ENCODE measurements at places on chromosomes 2 and 18.

- no peak for DNase-seq
Observed at GRCh38 chr2:147644491-147644890, 200.3 kb upstream of the ACVR2A start.

- no peak for DNase-seq
Observed at GRCh38 chr18:13527256-13527655, 199.1 kb downstream of the FAM210A start.

GRCh38 chr18:12518326-12518725, 110.6 kb downstream of the PRELID3A start:
- no peak for DNase-seq

- no peak for DNase-seq
Observed at GRCh38 chr2:216164087-216164486, 54.9 kb downstream of the XRCC5 start.

GRCh38 chr18:48151421-48152065, 221.1 kb upstream of the SMAD2 start:
- DNase-seq: no peak

GRCh38 chr2:234682492-234683228, 185.8 kb upstream of the ARL4C start:
- DNase-seq: no peak

DNA sequence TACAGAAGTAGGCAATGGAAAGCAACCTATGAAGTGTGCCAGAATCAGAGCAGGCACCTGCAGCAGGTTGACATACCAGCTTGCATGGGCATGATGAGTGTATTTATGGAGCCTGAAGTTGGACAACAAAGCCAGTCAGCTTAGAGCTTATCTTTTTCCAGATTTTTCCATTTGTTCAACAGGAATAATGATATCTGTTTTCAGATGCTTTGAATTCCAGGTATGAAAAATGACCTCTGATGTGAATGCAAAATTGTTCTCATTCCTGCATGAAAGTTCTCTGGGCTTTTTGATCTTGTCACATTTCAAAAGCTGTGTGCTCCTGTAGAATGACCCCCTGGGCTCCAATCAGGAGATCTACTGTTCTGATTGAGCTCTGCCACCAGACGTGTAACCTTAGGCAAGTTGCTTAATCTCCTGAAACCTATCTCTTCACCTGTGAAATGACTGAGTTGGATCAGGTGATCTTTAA, 38.2 kb upstream of the VIT start:
- DNase-seq: no peak

DNA sequence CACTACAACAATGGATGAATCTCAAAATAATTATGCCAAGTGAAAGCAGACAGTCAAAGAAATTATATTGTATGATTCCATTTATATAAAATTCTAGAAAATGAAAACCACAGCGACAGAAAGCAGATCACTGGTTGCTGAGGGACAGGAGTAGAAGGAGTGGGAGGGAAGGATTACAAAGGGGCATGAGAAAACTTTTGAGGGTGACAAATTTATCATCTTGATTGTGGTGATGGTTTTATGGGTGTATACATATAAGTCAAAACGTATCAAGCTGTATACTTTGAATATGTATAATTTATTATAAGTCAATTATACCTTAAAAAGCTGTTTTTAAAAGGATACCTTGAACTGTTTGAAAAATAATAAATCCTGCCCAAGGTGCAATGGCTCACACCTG, 27.7 kb downstream of the ATF2 start:
- no peak for DNase-seq

DNA sequence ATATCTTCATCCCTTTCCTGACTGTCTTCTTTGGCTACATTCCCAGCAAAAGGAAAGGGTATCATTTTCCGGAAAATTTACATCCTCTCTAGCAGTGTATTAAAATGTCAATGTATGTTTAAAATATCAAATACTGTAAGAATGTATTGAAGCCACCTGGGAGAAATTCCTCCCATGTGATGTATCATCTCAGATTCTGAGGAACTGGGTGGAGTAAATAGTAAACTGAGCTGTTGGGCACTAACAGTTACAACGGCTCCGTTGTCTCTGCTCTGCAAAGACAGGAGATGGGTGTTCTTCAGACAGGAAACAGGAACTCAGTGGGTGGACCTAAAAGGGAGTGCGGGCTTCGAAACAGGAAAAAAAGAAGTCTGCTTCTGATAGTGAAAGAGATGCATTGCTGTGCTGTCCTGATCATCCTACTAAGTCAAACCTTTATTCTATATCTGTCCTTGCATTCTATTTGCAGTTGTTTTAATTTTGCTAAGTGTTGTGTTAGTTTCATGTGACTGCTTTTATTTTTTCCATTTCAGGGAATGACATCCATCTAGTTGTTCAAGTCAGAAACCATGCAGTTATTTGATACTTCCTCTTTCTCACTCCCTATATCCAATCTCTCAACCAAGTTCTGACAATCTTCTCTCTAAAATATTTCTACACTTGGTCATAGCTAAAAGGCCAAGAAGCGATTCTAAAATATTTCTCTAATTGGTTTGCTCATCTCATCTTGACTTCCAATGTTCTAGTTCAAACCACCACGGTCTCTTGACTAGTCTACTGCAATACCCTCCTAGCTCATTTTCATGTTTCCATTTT, 19.4 kb downstream of the DOK1 start:
- DNase-seq: no peak

- DNase-seq: no peak
Observed at GRCh38 chr2:129892360-129892759, 87.1 kb upstream of the RAB6C start.

GRCh38 chr18:49082714-49083688, 132.2 kb upstream of the SMAD7 start:
- no peak for DNase-seq

- peak; percentile 39 for DNase-seq
Observed at GRCh38 chr2:241272303-241273209, 42.9 kb downstream of the HDLBP start.

GRCh38 chr18:60259052-60259681, 113.4 kb downstream of the MC4R start:
- DNase-seq: no peak

DNA sequence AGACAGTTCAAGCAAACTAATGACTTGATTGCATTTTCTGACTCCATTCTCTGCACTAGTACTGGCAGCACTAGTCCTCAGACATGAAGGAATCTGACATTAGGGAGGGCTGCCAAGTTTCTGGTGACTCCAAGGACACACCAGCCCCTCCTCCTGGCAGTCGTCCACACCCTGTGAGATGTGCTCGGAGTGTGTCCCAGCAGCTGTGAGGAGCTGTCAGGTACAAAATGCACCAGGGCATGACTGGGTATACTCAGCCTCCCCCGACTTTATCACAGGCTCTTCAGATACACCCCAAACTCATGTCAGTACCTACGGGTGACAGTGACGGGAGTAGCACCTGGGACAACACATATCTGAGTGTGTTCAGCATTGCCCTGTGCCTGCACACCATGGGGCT, 43.1 kb downstream of the EDAR start:
- no peak for DNase-seq

- DNase-seq: no peak
Observed at GRCh38 chr2:26938399-26939118, 31.9 kb upstream of the MAPRE3 start.

DNA sequence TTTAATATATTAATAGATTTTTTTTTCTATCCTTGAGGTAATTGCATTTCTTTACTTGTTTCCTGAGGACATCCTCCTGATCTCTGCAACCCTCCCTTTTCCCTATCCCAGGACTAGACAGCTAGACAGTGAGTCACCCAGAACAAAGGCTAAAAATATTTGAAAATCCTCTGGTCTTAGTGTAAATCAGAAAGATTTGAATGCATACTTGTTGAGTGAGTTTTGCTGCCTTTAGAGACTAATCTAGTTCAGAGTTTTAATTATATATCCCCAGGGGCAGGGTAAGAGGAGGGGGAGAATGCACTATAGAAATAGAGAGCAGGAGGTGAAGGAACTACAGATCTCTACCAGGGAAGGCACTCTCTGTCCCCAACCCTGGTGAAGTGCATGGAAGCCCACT, 202.3 kb upstream of the TCF4 start:
- no peak for DNase-seq

All from naive thymus-derived CD8-positive, alpha-beta T cell (primary cell).